ENCODE measurements at places on chromosomes 6 and 20.

GRCh38 chr20:2805689-2806350 lies 5.4 kb upstream of the CPXM1 start:
- DNase-seq = no peak

DNA sequence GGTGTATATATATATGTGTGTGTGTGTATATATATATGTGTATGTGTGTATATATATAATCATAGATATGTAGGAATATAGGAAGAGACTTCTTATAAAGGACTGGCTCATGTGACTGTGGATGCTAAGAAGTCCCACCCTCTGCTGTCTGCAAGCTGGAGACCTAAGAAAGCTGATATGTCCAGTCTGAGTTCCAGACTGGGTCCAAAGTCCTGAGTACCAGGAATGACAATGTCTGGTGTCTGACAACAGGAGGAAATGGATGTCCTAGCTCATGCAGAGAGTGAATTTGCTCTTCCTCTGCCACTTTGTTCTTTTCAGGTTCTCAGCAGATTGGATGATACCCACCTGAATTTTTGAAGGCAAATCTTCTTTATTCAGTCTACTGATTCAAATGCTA lies 7.1 kb downstream of the ALDH5A1 start:
- no peak for DNase-seq

DNA sequence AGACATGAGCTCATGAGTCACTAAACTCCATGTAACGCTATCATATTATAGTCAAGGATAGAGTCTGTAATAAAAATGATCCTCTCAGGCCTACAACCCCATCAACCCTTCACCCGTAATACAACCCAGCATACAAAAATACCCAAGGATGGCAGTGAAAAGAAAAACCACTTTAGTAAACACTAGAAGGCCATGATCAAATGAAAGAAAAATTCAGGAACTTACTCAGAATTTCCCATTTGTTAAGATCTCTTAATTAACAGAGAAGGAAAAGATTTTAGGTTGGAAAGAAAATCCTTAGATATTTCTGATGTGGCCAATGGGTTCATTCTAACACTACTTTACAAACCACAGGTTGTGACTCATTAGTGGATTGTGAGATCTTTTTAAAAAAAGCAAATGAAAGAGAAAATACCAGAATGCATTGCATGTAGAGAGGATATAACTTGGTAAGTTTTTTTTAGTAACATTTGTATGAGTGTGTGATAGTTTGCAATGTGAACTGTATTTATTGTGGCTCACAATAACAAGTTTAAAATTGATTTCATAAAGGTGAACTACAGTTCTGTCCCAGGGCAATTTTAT lies 8.0 kb upstream of the UBE2J1 start:
- DNase-seq = peak; percentile 9

- DNase-seq = no peak
Measured at GRCh38 chr6:99092461-99092860, 144.7 kb upstream of the FBXL4 start.

DNA sequence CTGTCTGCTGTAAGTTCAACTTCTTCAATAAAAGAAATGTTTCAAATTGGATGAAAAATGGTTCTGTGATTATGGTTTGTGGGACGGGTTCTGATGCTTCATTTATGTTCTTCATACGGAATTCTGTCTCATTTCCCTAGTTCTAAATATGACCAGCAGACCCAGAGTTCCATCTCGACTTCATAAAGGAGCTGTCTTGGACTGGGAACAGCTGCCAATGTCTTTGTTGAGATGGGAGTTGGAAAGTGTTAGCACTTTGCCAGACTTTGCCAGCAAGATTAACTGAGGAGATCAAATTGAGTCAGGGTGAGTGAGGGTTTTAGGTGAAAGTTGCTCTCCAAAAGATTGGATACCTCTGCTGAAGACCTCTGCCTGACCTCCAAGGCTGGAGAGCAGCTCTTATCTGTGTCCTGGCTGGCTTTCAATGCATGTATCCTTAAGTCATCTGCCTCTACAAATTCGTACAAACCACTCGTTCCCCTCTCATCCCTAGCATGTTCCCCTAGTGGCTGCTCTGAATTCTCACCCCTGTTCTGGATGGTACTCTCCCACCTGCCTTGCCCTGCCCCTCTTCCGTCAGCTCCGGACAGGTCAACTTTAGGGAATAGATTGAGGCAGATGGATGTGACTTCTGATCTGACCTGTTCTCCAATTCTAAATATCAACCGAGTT lies at the start of gene EFCAB8:
Gene EFCAB8, plus strand, starts transcription at position 223 of the 672 bp plus-strand sequence. CDS start 4,870 bp downstream, outside the sequence.
- no peak for DNase-seq

GRCh38 chr20:22561965-22562577 lies 22.3 kb downstream of the FOXA2 start:
- no peak for DNase-seq

DNA sequence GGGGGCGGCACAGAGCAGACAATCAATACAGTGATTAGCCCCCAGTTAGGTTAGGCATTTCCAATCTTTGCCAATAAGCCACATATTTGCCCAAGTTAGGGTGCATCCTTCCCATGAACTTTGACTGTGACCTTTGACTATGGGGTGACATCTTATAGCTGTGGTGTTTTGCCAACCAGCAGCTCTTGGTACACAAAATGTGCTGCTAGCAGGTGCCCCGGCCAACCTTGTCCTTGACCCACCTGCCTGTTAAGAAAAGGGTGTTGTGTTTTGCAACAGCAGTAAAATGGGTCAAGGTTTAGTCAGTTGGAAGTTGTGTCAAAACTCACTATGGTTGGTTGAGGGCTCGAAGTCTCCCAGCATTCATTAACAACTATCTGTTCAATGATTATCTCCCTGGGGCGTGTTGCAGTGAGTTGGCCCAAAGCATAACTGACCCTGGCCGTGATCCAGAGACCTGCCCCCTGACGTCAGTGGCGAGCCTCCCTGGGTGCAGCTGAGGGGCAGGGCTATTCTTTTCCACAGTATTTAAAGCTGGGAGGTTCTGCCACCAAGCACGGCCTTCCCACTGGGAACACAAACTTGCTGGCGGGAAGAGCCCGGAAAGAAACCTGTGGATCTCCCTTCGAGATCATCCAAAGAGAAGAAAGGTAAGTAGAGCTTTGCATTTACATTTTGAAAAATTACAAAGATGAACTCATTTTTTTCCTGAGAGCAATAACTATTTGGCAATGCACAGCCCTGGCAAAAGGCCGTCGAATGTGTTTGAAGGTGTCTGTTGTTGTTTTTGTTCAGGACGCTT lies at the start of gene PCK1:
Gene PCK1, plus strand, starts transcription at position 557 of the 802 bp plus-strand sequence. CDS start 302 bp downstream, outside the sequence.
- no peak for DNase-seq

- DNase-seq = no peak
Measured at GRCh38 chr6:79072640-79073181, 5.3 kb downstream of the PHIP start.

- peak; percentile 81 for DNase-seq
Measured at GRCh38 chr6:36386495-36387439, 702 bp downstream of the ETV7 start.

DNA sequence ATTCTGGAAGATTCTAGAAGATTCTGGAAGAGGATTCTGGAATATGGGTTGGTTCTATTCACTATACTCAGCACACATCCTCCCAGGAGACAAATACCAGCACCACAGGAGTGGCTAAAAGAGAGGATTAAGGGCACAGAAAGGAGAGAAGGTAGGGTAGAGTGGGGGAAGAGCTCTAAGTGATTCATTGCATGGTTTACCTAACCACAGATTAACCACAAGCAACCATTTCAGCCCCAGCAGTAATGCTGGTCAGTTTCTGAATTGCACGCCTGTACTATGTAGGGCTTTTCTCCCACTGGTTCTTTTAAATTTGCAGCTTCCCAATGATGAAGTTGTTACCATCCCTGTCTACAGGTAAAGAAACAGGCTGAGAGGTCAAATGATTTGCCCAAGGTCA lies 192.7 kb upstream of the PMEPA1 start:
- no peak for DNase-seq

DNA sequence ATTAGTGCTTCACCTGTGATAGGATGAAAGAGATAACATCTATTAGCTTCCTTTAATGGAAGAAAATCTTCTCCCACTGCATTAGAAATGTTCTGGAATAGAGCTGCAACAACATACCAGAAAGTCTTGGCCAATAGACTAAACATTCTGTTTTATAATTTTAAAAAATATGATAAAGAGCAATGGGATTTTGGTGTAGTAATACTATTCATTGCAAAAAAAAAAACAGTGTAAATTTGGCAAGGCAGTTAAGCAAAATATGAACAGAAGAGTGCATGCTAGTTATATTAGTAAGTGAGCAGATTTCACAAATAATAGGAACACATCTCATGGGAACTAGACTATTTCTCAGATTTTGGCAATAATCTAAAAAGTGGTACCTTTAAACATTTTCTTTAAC lies 43.3 kb downstream of the SOX4 start:
- DNase-seq = no peak

GRCh38 chr6:144724818-144725217 lies 439.7 kb downstream of the UTRN start:
- no peak for DNase-seq

GRCh38 chr6:6724539-6725467 lies 136.3 kb downstream of the LY86 start:
- peak; percentile 62 for DNase-seq

- DNase-seq = no peak
Measured at GRCh38 chr6:14772188-14772587, 473.7 kb upstream of the JARID2 start.
